Naive thymus-derived CD8-positive, alpha-beta T cell (primary cell): ENCODE measurements at places on chromosomes 4 and X.

DNA sequence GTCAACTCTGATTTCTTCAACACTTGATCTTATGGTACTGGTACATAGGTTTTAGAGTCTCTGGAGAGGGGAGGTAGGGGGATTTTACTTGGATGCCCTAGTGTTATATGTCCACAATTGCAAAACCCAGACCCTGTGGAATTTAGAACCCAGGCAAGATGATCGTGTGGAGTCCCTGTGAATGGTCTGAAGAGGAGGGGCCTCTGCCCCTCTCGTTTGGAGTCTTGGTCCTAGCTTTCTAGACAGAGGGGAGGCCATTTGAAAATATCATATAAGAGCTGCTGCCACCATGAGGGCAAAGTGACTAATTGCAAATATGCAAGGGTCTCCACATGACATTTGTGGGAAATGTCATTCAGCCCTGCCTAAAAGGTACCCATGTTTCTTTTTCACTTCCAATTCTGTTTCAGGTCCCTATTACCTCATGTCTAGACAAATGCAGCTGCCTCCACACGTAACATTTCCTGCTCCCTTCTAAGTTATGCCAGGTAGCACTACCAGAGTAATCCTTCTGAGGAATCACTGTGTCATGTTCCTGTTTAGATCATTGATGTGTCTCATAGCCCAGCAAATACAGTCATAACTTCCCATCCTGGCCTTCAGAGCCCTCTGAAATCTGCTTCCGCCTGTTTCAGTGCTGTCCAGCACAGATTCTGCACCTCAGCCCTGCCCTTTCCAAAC lies 126.8 kb downstream of the KLHL8 start:
- H3K4me1 ChIP-seq: peaks cover 19% of the 10 kb centered on the region
- no peaks in the 10 kb centered on the region for H3K27me3 ChIP-seq
- peak overlapping the region; percentile 54 for H3K27ac ChIP-seq
- peak; percentile 51 for DNase-seq
- peaks cover 40% of the 10 kb centered on the region for H3K36me3 ChIP-seq

- peaks cover 26% of the 10 kb centered on the region for H3K36me3 ChIP-seq
- no peak overlapping the region for H3K4me3 ChIP-seq
- no peaks in the 10 kb centered on the region for H3K27me3 ChIP-seq
- H3K4me1 ChIP-seq: no peaks in the 10 kb centered on the region
- DNase-seq: no peak
These were observed 36.7 kb upstream of the PLK4 start for GRCh38 chr4:127843704-127844600.

DNA sequence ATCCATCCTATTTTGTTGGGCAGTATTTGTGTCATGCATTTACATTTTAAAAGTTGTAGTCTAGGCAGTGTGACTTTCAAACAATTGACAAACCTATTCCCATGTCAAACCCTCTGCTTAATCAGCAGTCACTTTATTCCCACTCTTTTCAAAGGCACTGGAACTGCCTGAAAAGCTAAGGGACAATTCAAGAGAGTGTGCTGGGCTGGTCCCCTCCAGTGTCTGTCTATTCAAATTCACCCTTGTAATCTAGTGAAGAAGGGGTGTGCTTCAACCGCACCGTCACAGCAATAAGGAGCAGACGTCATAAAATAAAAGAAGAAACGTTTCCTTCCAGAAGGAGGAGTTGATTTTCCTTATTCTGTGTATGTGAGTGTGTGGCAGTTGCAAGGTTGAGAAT lies 197.0 kb upstream of the MAD2L1 start:
- peaks cover 14% of the 10 kb centered on the region for H3K27me3 ChIP-seq
- no peaks in the 10 kb centered on the region for H3K4me1 ChIP-seq
- no peak for DNase-seq
- no peaks in the 10 kb centered on the region for H3K36me3 ChIP-seq
- no peak overlapping the region for H3K4me3 ChIP-seq

GRCh38 chrX:7950865-7951264 lies 23.7 kb upstream of the PNPLA4 start:
- peaks cover 1% of the 10 kb centered on the region for H3K36me3 ChIP-seq
- DNase-seq: no peak
- H3K27me3 ChIP-seq: no peaks in the 10 kb centered on the region

DNA sequence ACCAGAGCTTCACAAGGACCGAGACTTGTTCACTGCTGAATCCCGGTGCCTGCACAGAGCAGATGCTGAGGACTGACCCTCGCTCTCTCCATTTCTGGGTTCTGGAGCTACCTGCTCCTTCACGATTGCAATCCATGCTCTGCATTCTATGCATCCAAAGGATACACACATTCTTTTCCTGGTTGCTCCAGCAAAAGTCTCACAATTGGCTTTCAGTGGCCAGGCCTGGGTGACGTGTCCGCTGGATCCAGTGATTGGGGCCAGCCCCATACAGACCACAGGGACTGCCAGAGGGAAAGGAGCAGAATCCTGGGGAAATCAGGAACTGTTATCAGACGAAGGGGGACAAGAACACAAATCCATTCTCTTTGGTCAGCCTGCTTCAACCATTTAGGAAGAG lies 14.9 kb upstream of the CDKN2AIP start:
- no peak overlapping the region for H3K4me3 ChIP-seq
- H3K27ac ChIP-seq: peak overlapping the region; percentile 85
- H3K36me3 ChIP-seq: no peaks in the 10 kb centered on the region
- no peaks in the 10 kb centered on the region for H3K27me3 ChIP-seq
- peaks cover 39% of the 10 kb centered on the region for H3K4me1 ChIP-seq
- DNase-seq: no peak

- no peaks in the 10 kb centered on the region for H3K36me3 ChIP-seq
- H3K27me3 ChIP-seq: no peaks in the 10 kb centered on the region
These were observed 1.1 kb downstream of the MORF4L2 start for GRCh38 chrX:103685396-103685795.

- no peak for DNase-seq
- H3K4me1 ChIP-seq: no peaks in the 10 kb centered on the region
- no peak overlapping the region for H3K27ac ChIP-seq
- no peak overlapping the region for H3K4me3 ChIP-seq
- H3K36me3 ChIP-seq: no peaks in the 10 kb centered on the region
These were observed 77.6 kb upstream of the ITM2A start for GRCh38 chrX:79444694-79445210.

GRCh38 chrX:153460826-153461225 lies 9.6 kb downstream of the HAUS7 start:
- H3K27me3 ChIP-seq: no peaks in the 10 kb centered on the region
- H3K36me3 ChIP-seq: peaks cover 3% of the 10 kb centered on the region
- H3K4me3 ChIP-seq: no peak overlapping the region
- peaks cover 4% of the 10 kb centered on the region for H3K4me1 ChIP-seq
- DNase-seq: no peak

DNA sequence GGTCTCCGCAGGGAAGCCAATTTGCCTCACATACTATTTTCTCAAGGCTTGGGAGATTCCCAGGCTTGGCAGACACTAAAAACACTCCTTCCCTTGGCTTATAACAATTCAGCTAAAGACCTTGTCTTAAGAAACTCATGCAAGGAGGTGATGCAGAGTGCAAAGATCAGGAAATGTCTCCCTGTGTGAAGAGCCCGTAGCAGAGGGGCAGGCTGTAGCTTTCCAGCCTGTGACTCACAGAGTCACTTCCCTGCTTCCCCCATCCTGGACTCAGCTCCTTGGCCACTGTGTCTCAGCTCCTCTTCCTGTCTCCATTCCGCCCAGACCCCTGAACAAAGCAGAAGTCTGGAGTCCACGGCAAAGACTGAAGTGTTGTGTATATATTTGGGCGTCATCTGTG lies 56.1 kb downstream of the KDR start:
- H3K36me3 ChIP-seq: no peaks in the 10 kb centered on the region
- DNase-seq: no peak
- H3K4me3 ChIP-seq: no peak overlapping the region
- peaks cover 8% of the 10 kb centered on the region for H3K27me3 ChIP-seq

DNA sequence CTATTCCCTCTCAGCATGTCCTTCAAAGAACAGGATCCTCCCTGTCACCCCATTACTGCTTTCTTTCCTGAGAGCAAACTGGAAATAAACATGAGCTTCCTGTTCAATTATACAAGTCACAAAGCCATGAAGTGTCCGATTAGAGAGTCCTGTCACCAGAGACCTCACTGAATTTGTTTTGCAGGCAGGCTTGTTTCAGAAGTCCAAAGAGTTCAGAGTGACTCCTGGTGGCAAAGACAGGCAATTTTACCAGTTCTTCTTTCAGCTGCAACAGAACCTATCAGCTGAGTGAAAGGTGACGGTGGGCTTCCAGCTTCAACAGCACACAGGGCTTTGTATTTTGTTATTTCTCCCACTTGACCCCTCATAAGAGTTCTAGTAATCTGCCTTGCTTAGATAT lies 6.4 kb downstream of the ELK1 start:
- no peak for DNase-seq
- no peak overlapping the region for H3K4me3 ChIP-seq
- no peaks in the 10 kb centered on the region for H3K27me3 ChIP-seq
- H3K4me1 ChIP-seq: peaks cover 48% of the 10 kb centered on the region
- H3K27ac ChIP-seq: peak overlapping the region; percentile 15

- H3K27ac ChIP-seq: no peak overlapping the region
- H3K4me1 ChIP-seq: no peaks in the 10 kb centered on the region
- DNase-seq: no peak
- no peaks in the 10 kb centered on the region for H3K36me3 ChIP-seq
These were observed 1751.9 kb downstream of the ARAP2 start for GRCh38 chr4:34492414-34492813.

DNA sequence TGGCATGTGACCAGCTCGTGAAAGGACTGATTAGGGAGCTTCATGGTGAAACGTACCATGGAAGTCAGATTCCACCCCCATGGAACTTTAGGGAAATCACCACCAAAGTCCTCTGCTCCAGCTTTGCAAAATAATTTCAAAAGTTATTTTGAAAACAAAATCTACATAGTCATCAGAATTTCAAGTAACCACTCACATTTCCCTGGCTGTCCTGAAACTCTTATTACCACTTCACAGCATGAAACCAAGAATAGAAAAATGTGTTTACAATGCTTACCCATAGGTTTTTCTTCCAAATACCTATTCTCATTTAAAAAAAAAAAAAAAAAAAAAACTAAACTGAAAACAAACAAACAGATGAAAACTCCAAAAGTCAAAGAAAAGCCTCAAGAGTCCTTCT lies 198.7 kb downstream of the PDGFRA start:
- no peak for DNase-seq
- no peak overlapping the region for H3K27ac ChIP-seq
- H3K27me3 ChIP-seq: peaks cover 5% of the 10 kb centered on the region
- H3K4me3 ChIP-seq: no peak overlapping the region
- H3K36me3 ChIP-seq: no peaks in the 10 kb centered on the region

- no peaks in the 10 kb centered on the region for H3K4me1 ChIP-seq
- H3K27ac ChIP-seq: no peak overlapping the region
- peaks cover 8% of the 10 kb centered on the region for H3K36me3 ChIP-seq
- no peaks in the 10 kb centered on the region for H3K27me3 ChIP-seq
- no peak for DNase-seq
These were observed 129.1 kb upstream of the STIM2 start for GRCh38 chr4:26731351-26732035.

DNA sequence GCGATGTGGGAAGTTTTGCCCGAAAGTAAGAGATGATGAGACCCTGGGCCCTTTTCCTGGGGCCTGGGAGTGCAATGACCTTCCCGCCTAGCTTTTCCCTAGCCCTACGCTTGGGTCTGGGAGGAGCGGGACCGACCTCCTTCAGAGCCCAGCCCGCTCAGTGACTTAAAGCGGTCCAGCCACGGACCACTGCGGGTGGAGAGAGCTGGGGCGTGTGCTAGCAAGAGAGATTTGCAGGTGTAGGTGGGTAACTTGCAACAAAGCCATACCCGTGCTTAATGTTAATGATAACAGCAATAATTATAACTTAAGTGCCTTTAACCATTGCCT lies 503 bp upstream of the PDE5A start:
- peaks cover 12% of the 10 kb centered on the region for H3K27me3 ChIP-seq
- H3K36me3 ChIP-seq: no peaks in the 10 kb centered on the region
- H3K27ac ChIP-seq: no peak overlapping the region
- no peak for DNase-seq
- peaks cover 23% of the 10 kb centered on the region for H3K4me1 ChIP-seq
- H3K4me3 ChIP-seq: peak overlapping the region; percentile 96

- no peak overlapping the region for H3K27ac ChIP-seq
- H3K4me1 ChIP-seq: no peaks in the 10 kb centered on the region
- no peaks in the 10 kb centered on the region for H3K27me3 ChIP-seq
These were observed 542.9 kb upstream of the GRIA3 start for GRCh38 chrX:122641136-122641535.

GRCh38 chr4:152290366-152290921 lies 245.4 kb downstream of the FBXW7 start:
- no peak for DNase-seq
- no peaks in the 10 kb centered on the region for H3K27me3 ChIP-seq
- H3K27ac ChIP-seq: no peak overlapping the region
- H3K4me3 ChIP-seq: no peak overlapping the region
- H3K36me3 ChIP-seq: no peaks in the 10 kb centered on the region
- no peaks in the 10 kb centered on the region for H3K4me1 ChIP-seq

DNA sequence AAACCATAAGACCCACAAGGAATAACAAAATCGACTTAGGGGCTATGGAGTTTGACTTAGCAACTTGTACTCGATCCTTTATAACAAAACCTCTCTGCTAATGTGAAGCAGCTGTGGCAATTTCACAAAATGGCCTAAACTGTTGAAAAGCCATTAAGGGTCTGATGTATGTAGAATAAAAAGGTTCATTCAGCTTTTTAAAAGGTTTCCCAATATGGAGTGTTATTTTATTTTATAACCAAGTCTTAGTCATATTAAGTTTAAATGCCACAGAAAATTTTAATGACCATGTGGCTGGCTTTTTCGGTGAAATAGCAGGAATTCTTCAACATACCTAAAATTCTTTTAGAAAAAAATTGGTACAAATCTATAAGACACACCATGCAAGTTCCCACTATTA lies 291.8 kb upstream of the HAND2 start:
- no peak overlapping the region for H3K4me3 ChIP-seq
- DNase-seq: no peak
- no peak overlapping the region for H3K27ac ChIP-seq
- no peaks in the 10 kb centered on the region for H3K27me3 ChIP-seq
- H3K4me1 ChIP-seq: no peaks in the 10 kb centered on the region

- H3K4me3 ChIP-seq: no peak overlapping the region
- no peaks in the 10 kb centered on the region for H3K27me3 ChIP-seq
- no peaks in the 10 kb centered on the region for H3K36me3 ChIP-seq
- H3K27ac ChIP-seq: no peak overlapping the region
- H3K4me1 ChIP-seq: no peaks in the 10 kb centered on the region
- no peak for DNase-seq
These were observed 124.4 kb downstream of the CHRDL1 start for GRCh38 chrX:110671068-110671803.

- H3K36me3 ChIP-seq: peaks cover 17% of the 10 kb centered on the region
- no peaks in the 10 kb centered on the region for H3K4me1 ChIP-seq
- DNase-seq: no peak
- H3K27me3 ChIP-seq: no peaks in the 10 kb centered on the region
- no peak overlapping the region for H3K27ac ChIP-seq
- H3K4me3 ChIP-seq: no peak overlapping the region
These were observed 572.3 kb downstream of the RAB28 start for GRCh38 chr4:12911750-12912358.
